IMR-90 (cell line): ENCODE measurements at places on chromosomes 13 and 19. TPM values are rescaled to one million over a fixed set of nuclear protein-coding genes. Genes with fewer than 3 reads are reported as not detected.

WTIP gene
- 35.0 and 48.9 TPM in 2 replicates for total RNA-seq

WDFY2 gene
- 4.3 and 6.7 TPM in 2 replicates for total RNA-seq

NLRP11 gene
- not detected in 2 replicates for total RNA-seq

ZNF493 gene
- total RNA-seq: 3.4 and 5.8 TPM in 2 replicates

CYP2A6 gene
- not detected in 2 replicates for total RNA-seq

WDR87 gene
- not detected in 2 replicates for total RNA-seq

CLEC4G gene
- not detected in 2 replicates for total RNA-seq

SBK3 gene
- total RNA-seq: 0.18 TPM in 1 of 2 replicates, not detected in the other

ARRDC5 gene
- not detected in 2 replicates for total RNA-seq

MAST1 gene
- total RNA-seq: 0.28 and 1.1 TPM in 2 replicates

KIR3DL1 gene
- not detected in 2 replicates for total RNA-seq

RXFP2 gene
- total RNA-seq: not detected in 2 replicates

MUC16 gene
- not detected in 2 replicates for total RNA-seq

NALCN gene
- total RNA-seq: 4.8 and 5.6 TPM in 2 replicates

COX7A1 gene
- total RNA-seq: 0.54 and 1.1 TPM in 2 replicates

PLK5 gene
- not detected in 2 replicates for total RNA-seq

DNA sequence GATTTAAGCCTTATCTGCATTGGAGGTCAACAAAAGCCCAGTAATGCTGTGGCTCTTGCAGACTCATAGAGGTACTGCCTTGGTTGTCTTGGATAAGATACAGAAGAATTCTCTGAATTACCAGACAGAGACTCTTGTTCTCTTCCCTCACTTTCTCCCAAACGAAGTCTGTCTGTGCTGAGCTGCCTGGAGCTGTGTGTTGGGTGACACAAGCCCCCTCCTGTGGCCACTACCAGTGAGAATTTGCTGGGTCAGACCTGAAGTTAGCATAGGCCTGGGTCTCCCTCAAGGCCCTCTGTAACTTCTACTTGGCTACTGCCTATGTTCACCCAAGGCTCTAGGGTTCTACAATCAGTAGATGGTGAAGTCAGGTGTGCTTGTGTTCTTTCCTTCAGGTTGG is 413.0 kb downstream of the PCDH20 start:
- H3K27ac ChIP-seq: no peak overlapping the region
- H3K4me1 ChIP-seq: no peaks in the 10 kb centered on the region
- H3K27me3 ChIP-seq: no peaks in the 10 kb centered on the region
- H3K36me3 ChIP-seq: no peaks in the 10 kb centered on the region
- H3K4me3 ChIP-seq: no peak overlapping the region

DNA sequence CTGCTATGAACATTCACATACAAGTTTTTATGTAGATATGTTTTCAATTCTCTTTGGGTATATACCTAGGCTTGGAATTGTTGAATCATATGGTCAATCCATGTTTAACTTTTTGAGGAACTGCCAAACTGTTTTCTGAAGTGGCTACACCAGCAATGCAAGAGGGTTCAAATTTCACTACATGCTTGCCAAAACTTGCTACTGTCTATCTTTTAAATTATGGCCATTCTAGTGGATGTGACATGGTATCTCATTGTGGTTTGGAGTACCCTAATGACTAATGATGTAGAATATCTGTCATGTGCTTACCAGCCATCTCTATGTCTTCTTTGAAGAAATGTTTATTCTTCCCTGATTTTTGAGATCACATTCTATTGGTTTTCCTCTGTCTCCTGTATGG is 860.3 kb downstream of the DIAPH3 start:
- no peaks in the 10 kb centered on the region for H3K4me1 ChIP-seq
- no peaks in the 10 kb centered on the region for H3K27me3 ChIP-seq
- DNase-seq: no peak
- H3K4me3 ChIP-seq: no peak overlapping the region

- peaks cover 9% of the 10 kb centered on the region for H3K4me1 ChIP-seq
- no peaks in the 10 kb centered on the region for H3K27me3 ChIP-seq
- DNase-seq: peak; percentile 35
- no peak overlapping the region for H3K27ac ChIP-seq
- no peaks in the 10 kb centered on the region for H3K36me3 ChIP-seq
Measured at GRCh38 chr19:8575467-8575997, 1.7 kb downstream of the MYO1F start.

GRCh38 chr13:20911037-20911436 is 8.5 kb upstream of the XPO4 start:
- H3K4me1 ChIP-seq: no peaks in the 10 kb centered on the region
- no peak overlapping the region for H3K4me3 ChIP-seq
- H3K27ac ChIP-seq: no peak overlapping the region
- H3K27me3 ChIP-seq: peaks cover 2% of the 10 kb centered on the region; the same call in 1 of the 2 replicates
- DNase-seq: no peak

GRCh38 chr19:33063356-33063752 is 1.3 kb downstream of the RHPN2 start:
- no peak overlapping the region for H3K27ac ChIP-seq
- H3K4me3 ChIP-seq: no peak overlapping the region
- peak; percentile 30 for DNase-seq
- no peaks in the 10 kb centered on the region for H3K36me3 ChIP-seq
- H3K27me3 ChIP-seq: peaks cover 5% of the 10 kb centered on the region; the same call in 1 of the 2 replicates
- H3K4me1 ChIP-seq: no peaks in the 10 kb centered on the region

DNA sequence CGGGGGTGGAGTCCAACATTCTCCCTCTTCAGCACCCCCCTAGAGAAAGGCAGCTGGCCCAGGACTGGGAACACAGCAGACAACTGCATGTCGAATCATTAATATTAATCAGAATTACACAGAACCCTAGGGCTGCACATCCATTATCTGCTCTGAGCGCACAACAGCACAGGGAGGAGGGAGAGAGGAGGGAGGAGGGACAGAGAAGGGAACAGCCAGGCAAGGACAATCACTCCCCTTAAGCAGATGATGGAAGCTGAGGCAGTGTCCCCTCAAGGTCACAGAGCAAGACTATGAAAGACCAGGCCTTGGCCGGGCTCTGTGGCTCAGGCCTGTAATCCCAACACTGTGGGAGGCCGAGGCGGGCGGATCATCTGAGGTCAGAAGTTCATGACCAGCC is 25.7 kb downstream of the TLE6 start:
- H3K27ac ChIP-seq: no peak overlapping the region
- H3K27me3 ChIP-seq: peaks cover 9% of the 10 kb centered on the region; the same call in 1 of the 2 replicates
- H3K36me3 ChIP-seq: no peaks in the 10 kb centered on the region
- no peak overlapping the region for H3K4me3 ChIP-seq
- DNase-seq: no peak

DNA sequence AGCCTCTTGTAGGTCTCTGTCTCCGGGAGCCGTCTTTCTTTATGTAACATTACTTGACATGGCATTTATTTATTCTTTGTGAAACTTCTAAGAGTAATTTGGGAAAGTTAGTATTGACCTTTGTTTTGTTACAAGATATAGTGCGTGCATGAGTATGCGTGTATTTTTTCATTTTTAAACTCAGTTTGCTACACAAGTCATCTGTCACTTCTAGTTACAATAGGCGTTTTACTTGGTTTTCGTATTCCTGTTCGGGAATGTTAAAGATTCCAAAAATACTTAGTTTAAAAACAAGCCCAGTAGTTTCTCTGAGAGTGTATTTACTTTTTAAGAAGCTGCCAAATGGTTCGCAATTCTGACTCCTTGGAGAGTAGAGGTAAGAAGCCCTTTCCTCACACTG is 3.2 kb downstream of the PDS5B start:
- H3K4me1 ChIP-seq: peaks cover 6% of the 10 kb centered on the region
- H3K4me3 ChIP-seq: no peak overlapping the region
- H3K27me3 ChIP-seq: no peaks in the 10 kb centered on the region
- H3K27ac ChIP-seq: no peak overlapping the region
- H3K36me3 ChIP-seq: no peaks in the 10 kb centered on the region
- no peak for DNase-seq

GRCh38 chr13:95485518-95486144 is 66.9 kb upstream of the CLDN10 start:
- H3K36me3 ChIP-seq: no peaks in the 10 kb centered on the region
- DNase-seq: no peak
- no peaks in the 10 kb centered on the region for H3K4me1 ChIP-seq

DNA sequence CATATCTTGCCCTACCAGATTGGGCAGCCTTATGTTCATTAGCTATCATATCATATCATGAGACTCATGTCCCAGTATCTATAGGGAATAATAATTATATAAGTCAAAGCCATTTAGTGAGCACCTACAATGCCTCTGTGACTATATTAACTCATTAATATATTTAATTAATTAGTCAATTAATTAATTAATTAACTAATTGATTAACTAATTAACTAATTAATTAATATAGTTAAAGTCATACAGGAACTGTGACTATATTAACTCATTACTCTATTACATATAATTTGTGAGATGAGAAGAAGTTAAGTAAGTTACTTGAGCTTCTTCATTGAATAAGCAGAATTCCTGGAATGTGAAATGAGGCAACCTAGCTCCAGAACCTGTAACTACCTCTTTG is 588.3 kb upstream of the SLITRK1 start:
- H3K4me3 ChIP-seq: no peak overlapping the region
- no peaks in the 10 kb centered on the region for H3K36me3 ChIP-seq
- H3K4me1 ChIP-seq: no peaks in the 10 kb centered on the region
- H3K27me3 ChIP-seq: no peaks in the 10 kb centered on the region
- DNase-seq: no peak
- H3K27ac ChIP-seq: no peak overlapping the region

DNA sequence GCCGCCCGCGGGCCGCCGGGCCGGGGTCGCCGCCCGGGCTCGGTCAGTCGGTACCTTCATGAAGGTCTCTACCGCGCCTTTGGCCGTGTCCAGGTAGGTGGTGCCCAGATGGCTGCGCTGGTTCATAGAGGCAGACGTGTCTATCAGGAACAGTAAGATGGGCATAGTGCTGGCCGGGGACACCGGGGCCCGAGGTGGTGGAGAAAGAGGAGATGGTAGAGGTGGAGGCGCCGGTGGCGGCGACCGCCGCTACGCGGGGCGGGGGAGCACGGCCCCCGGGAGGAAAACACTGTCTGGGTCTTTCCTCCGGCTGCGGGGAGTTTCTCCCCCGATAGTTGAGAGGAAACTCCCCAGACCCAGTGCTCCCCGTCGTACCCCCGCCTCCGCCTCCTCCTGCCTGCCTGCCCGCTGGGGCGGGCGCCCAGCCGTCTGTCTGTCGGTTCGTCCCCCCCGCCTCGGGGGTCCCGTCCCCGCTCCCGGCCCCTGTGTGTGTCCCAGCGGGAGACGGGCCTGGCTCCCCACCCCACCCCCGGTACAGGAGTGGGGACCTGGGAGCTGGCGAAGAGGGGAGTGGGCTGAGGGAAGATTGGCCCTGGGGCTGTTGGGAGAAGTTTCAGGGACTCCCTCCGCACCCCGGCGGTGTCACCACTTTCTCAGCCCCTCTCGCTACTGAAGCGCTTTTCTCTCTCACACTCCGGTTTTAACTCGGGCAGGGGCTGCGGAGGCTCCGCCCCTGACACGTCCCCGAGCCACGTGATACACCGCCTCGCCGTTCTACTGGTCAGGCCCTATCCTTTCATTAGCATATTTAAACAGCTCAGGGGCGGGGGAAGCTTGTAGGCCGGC is at the start of gene INTS6:
TSS of gene INTS6 (minus strand) at position 676 of the 846 bp plus-strand sequence. CDS start at position 165, 511 bp downstream.
- peaks cover 2% of the 10 kb centered on the region; the same call in 1 of the 2 replicates for H3K4me1 ChIP-seq
- DNase-seq: peak; percentile 99
- no peaks in the 10 kb centered on the region for H3K27me3 ChIP-seq
- peak within 1 kb of the TSS; percentile 91 for H3K4me3 ChIP-seq
- peaks cover 9% of the 10 kb centered on the region for H3K36me3 ChIP-seq

- no peak overlapping the region for H3K4me3 ChIP-seq
- no peak for DNase-seq
- H3K4me1 ChIP-seq: peaks cover 26% of the 10 kb centered on the region
- no peak overlapping the region for H3K27ac ChIP-seq
Measured at GRCh38 chr13:44908266-44908665, 81.0 kb downstream of the NUFIP1 start.

DNA sequence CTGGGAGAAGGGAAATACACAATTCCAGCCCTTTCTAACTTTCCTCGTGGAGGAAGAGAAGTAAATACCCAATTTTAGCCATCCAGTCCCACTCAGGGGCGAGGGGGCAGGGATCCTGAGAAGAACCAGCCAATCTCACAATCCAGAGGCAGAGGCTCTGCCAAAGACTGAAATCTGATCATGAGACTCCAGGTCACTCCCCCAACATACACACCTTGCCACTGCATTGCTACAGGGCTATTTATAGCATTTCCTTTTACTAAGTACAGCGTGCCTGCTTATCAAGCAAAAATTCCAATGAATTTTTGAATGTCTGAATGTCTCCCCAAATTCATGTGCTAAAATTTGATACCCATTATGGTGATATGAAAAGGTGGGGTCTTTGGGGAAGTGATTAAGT is 1687.5 kb downstream of the EFNB2 start:
- DNase-seq: no peak
- no peaks in the 10 kb centered on the region for H3K27me3 ChIP-seq
- H3K4me3 ChIP-seq: no peak overlapping the region
- no peaks in the 10 kb centered on the region for H3K4me1 ChIP-seq

- no peak for DNase-seq
- no peaks in the 10 kb centered on the region for H3K36me3 ChIP-seq
- no peak overlapping the region for H3K4me3 ChIP-seq
Measured at GRCh38 chr13:54241719-54242118, 1213.1 kb downstream of the OLFM4 start.

- H3K4me1 ChIP-seq: peaks cover 22% of the 10 kb centered on the region
- peak overlapping the region; percentile 2; the same call in 1 of the 2 replicates for H3K27ac ChIP-seq
- no peaks in the 10 kb centered on the region for H3K36me3 ChIP-seq
- H3K27me3 ChIP-seq: no peaks in the 10 kb centered on the region; the same call in 1 of the 2 replicates
Measured at GRCh38 chr19:2491130-2491801, 15.3 kb downstream of the GADD45B start.

DNA sequence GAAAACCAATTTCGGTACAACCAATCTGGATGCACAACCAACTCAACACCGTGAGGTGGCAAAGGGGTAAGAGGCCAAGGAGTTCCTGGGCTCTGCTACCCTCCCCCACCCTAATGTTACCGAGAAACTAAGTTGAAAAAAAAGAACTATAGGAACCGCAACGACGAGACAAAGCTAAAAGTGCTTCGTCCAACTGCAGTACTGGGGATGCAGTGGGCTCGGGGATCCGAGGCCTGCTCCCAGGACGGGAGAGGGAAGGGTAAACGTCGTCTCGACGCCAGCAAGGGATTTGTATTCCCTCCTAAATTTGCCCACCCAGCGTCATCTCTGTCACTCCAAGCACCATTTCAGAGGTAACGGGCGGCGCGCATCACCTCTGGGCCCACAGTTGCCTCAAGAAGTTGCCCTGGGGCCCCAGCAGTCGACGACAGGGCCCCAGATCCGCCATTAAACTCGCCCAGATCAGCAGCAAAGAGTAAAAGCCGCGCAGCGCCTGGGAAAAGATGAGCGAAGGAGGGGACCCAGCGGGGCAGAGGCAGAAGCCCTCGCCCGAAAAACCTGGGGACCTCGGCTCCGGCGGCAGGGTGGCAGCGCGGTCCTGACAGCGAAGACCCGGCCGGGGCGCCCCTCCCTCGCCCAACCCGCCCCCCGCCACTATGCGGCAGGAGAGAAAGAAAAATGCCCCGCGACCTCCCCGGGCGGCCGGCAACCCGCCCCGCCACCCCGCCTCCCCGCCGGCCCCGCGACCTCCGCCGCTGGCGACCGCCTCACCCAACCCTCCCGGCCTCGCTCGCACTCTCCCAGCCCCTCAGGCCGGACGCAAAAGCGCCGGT is 752 bp downstream of the ZMYM5 start:
- H3K4me1 ChIP-seq: peaks cover 5% of the 10 kb centered on the region; the same call in 1 of the 2 replicates
- H3K27me3 ChIP-seq: no peaks in the 10 kb centered on the region
- peak overlapping the region; percentile 98 for H3K4me3 ChIP-seq

GRCh38 chr19:15672580-15673175 is at the start of gene CYP4F12:
Gene CYP4F12, plus strand, starts transcription at chr19:15673087. Its CDS starts 443 bp downstream, at chr19:15673530.
- no peak for DNase-seq
- H3K36me3 ChIP-seq: no peaks in the 10 kb centered on the region
- H3K4me1 ChIP-seq: no peaks in the 10 kb centered on the region

- no peak overlapping the region for H3K27ac ChIP-seq
- no peak for DNase-seq
- peaks cover 2% of the 10 kb centered on the region; the same call in 1 of the 2 replicates for H3K4me1 ChIP-seq
- H3K36me3 ChIP-seq: no peaks in the 10 kb centered on the region
- no peaks in the 10 kb centered on the region; the same call in 1 of the 2 replicates for H3K27me3 ChIP-seq
- no peak overlapping the region for H3K4me3 ChIP-seq
Measured at GRCh38 chr13:31929031-31929770, 102.4 kb upstream of the FRY start.
